ENCODE measurements at places on chromosomes 16 and 17. TPM values are rescaled to one million over a fixed set of nuclear protein-coding genes. Genes with fewer than 3 reads are reported as not detected.
A peak's percentile ranks its signal among the peaks of the same experiment; 100 is the strongest.

- peak; percentile 68 for DNase-seq
Measured at GRCh38 chr17:49573510-49574322, 2.0 kb upstream of the NXPH3 start.

The TPPP3 gene
- total RNA-seq: 39.3 TPM

The NOB1 gene
- total RNA-seq: 24.2 TPM

The PITPNM3 gene
- total RNA-seq: 26.6 TPM

The GID4 gene
- 12.6 TPM for total RNA-seq

Data from posterior vena cava (tissue), 2 donors.